ENCODE measurements at places on chromosomes 12 and 14. TPM values are rescaled to one million over a fixed set of nuclear protein-coding genes. Genes with fewer than 3 reads are reported as not detected.

The PLD4 gene
- 0.11 TPM for total RNA-seq

The CD163 gene
- total RNA-seq = 0.06 TPM

The SLC16A7 gene
- total RNA-seq = 3.7 TPM

The FAM186B gene
- 1.6 TPM for total RNA-seq

The SYCP3 gene
- not detected for total RNA-seq

The GPR137C gene
- total RNA-seq = 1.7 TPM

The OTOGL gene
- 15.0 TPM for total RNA-seq

The RPS6KL1 gene
- 7.6 TPM for total RNA-seq

The VRTN gene
- 0.39 TPM for total RNA-seq

The HCFC2 gene
- 11.1 TPM for total RNA-seq

The FRS2 gene
- total RNA-seq = 46.3 TPM

The ALDH6A1 gene
- 43.0 TPM for total RNA-seq

The ZBTB25 gene
- total RNA-seq = 11.3 TPM

The TBX5 gene
- total RNA-seq = 108 TPM

The AQP6 gene
- total RNA-seq = 1.8 TPM

The BIN2 gene
- total RNA-seq = not detected

The ACOT6 gene
- total RNA-seq = 0.45 TPM

The NAV3 gene
- total RNA-seq = 2.1 TPM

The MANSC4 gene
- total RNA-seq = not detected

The SYT10 gene
- total RNA-seq = 1.8 TPM

The STAC3 gene
- total RNA-seq = 15.3 TPM

The SLC38A4 gene
- 0.21 TPM for total RNA-seq

The PLEKHH1 gene
- total RNA-seq = 29.9 TPM

Measured in cardiac muscle cell (in vitro differentiated cells and primary cell).